NCI-H2081 (cell line): ENCODE measurements at places on chromosomes 11 and 22.

DNA sequence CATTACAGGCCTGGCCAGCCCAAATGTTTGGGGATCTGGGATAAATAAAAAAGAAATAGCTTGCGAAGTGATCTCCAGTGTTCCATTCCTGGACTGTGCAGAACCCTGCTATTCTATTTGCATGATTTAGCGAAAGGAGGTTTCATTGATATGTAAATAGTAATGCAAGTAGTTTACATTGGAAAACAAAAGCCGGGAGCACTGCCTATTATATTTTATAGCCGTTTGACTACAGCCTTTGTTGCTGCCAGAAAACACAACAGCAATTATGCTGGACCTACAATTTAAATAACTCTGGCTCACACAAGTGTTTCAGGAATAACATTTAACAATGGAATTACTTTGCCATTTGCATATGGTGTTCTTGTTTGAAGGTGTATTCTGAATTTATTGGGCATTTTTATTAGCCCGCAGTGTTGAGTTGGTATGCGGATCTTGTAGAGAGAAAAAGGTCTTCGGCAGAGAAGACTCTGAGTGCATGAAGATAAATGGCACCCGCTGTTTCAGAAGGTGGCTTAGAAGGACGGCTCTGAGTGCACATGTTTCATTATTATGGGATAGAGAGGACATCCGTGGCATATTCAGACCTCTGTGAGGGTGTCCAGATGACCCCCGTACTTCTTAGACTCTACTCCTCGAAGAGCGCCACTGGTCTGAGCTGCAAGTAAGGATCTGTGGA, 315.0 kb downstream of the BRD1 start:
- DNase-seq: peak; percentile 53

DNA sequence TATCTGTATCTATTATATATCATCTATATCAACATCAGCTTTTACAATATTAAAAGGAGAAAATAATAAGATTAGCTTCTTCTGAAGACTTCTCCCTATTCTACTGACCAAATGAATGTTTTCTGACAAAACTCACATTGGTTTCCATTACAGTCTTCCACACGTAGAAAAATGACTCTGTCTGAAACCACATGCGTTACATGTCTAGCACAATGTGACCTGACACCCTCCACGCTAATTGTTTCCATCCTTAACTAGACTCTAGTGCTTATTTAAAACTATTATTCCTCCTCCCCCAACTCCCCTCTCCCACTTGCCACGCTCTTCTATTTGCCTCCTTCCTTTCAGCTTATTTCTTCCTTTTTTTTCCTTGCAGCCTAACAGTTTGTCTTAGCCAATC, 172.1 kb downstream of the ADAMTS15 start:
- DNase-seq: no peak

DNA sequence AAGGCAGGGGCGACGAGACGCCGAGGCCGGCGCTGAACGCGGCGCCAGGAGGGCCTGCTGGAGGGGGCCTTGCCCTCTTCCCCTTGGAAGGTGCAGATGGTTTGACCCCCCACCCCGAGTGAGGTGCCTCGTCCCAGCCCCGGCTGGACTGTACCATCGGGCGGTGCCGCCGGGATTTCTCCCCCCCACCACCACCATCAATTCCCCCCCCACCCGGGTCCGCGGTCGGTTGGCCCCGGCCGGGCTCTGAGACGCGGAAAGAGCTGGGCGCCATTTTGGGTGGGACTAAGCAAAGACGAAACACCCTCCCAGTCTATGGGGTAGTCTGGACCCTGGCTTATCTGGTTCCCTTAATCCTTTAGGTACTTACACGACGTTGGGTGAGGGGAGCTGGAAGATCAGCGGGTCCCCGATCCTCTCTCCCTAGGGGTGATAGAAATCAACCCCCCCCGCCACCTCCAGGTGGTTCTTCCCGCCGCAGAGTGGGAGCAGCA, at the start of gene PRDM10:
TSS of gene PRDM10 (minus strand) at position 484 of the 494 bp plus-strand sequence. CDS start 41,871 bp downstream, outside the sequence.
- DNase-seq: peak; percentile 95

DNA sequence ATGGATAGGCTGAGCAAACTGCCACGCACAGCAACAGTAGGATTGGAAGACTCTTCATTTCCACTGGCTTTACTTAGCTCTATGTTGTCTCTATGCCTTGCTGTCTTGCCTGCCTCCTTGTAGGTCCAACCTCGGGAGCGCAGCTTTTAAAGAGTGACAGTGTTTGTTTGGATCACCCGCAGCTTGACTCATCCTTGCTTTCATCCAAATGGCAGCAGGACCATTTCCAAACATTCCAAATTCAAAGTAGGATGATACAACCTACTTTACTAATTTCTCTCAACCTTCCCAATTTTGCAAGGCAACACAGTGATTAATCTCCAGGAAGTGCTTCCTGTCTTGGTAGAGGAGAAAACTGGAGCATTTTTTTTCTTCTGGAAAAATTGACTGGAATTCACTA, at the start of gene MMP3:
TSS of gene MMP3 (minus strand) at position 121 of the 400 bp plus-strand sequence. CDS start at position 58, 63 bp downstream.
- DNase-seq: no peak

DNA sequence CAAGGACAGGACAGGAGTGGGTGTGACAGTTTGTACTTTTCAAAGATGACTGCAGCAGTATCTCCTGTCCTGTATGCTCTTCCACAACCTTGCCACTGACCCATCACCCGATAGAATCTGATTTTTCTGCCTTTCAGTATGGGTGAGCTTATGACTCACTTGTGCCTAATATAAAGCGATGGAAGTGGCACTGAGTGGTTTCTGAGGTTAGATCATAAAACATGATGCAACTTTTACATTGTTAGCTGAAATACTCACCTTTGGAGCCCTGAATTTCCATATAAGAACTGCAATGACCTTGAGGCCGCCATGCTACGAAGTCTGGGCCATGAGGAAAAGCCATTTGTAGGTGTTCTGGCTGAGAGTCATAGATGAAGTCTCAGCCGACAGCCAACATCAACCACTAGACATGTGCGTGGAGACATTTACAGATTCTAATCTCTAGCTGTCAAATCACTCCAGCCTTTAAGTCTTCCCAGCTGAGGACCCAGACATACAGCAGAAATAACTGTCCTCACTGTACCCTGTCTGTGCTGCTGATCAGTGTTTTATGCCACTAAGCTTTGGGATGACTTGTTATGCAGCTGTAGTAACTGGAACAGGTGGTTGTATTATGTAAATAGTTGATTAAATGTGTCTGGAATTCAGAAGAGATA, 105.9 kb upstream of the ARHGAP20 start:
- DNase-seq: no peak

DNA sequence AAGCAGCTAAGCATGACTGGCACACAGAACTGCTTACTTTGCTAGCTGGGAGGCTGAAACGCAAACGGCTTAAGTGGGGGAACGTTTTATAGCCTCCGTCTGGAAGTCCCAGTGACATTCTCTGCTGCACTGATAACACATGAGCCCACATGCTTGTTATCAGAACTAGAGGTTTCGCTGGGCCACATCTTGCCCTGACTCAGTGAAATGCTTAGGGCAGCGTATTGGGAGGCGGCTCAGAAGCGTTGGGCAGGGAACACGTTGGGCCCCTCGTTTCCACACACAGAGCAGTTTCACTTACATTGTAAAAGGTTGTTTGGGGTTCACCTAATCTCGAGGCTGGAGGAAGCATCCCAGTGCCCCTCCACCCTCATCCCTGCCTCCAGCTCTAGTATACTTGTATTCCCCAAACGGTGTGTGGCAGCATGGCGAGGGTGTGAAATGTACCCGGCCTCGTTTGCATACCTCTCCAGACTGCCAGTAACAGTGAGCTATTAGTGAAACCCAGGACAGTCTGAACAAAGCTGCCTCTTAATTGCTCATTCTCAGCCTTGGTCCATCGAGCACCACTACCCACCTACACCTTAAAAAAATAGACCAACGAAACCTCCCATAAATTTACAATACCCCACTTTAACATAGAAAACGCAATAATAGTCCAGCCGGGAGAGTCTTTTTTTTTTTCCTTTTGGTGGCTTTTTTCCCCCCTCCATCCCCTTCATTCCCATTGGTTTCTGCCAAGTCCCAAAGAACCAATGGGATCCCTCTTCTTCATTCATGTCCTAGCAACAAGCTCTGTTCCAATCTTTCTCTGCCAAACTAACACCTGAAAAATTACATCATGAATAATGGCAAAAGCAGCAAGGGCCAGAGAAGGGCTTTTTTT, 218.8 kb upstream of the SORL1-AS1 start:
- peak; percentile 92 for DNase-seq

GRCh38 chr22:20563466-20563906, 56.1 kb downstream of the MED15 start:
- no peak for DNase-seq

DNA sequence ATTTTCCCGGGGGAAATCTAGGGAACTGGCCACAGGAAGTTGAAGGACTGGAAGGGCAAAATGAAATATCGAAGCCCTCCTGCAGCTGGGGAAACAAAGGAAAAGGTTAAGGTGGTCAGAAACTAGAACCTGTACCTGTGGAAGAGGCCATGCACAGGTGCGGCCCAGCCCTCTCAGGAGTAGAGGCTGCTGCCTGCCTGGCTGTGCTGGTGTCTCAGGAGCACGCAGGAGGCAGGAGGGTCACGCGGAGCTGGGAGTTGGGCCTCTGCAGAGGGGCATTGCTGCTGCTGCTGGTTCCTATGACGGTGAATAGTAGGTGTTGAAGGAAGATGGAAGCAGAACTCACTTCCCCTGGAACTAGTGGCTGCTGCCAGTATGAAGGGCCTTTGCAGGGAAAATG, 425.7 kb downstream of the NTM start:
- DNase-seq: no peak

- no peak for DNase-seq
These were observed 15.1 kb upstream of the MRGPRX2 start for GRCh38 chr11:19075636-19076035.

DNA sequence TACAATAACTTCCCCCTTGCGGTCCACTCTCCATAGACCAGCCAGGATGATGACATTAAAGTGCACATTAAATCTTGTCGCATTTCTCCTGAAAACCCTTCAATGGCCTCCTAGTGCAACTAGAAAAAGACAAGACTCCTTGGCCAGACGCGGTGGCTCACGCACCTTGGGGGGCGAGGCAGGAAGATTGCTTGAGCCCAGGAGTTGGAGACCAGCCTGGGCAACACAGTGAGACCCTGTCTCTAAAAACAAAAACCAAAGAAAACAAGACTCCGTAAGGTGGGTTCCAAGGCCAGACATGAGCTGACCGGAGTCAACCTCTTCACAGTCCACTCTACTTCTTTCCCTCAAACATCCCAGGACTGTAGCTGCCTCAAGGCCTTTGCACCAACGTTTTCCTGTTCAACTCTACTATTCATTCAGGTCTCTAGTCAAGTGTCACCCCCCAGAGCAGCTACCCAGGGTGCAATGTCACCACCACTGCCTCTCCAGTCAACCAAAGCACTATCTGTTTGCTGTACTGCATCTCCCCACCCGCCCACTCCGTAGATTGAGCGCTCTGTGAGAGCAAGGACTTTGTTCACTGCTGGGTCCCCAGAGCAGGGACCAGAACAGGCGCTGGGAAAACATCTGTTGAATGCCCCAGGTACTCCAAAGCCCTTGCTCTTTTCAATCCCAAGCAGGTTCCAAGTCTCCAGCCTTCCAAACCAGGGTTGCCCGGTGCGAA, 739 bp downstream of the ZMAT5 start:
- DNase-seq: no peak

GRCh38 chr22:48581796-48582469, 1245.7 kb downstream of the BRD1 start:
- DNase-seq: no peak

- DNase-seq: no peak
These were observed 115.7 kb downstream of the NTM start for GRCh38 chr11:131486100-131486499.

DNA sequence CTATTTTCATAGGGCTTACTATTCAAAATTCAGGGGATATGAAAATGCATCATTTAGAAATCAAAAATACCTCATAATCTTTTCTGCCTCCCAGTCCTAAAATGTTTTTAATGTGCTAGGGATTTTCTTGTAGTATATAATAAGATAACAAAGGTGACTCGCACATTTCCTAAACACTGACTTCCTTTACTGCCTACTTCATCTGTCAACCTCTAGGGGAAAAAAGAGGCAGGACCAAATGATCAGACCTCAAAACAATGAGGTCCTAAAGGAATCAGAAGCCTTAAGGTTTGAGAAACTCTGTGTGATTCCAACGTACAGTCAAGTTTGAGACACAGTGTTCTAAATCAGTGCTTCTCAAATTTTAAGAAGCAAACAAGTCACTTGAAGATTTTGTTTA, 56.1 kb upstream of the POU2AF2 start:
- DNase-seq: no peak

DNA sequence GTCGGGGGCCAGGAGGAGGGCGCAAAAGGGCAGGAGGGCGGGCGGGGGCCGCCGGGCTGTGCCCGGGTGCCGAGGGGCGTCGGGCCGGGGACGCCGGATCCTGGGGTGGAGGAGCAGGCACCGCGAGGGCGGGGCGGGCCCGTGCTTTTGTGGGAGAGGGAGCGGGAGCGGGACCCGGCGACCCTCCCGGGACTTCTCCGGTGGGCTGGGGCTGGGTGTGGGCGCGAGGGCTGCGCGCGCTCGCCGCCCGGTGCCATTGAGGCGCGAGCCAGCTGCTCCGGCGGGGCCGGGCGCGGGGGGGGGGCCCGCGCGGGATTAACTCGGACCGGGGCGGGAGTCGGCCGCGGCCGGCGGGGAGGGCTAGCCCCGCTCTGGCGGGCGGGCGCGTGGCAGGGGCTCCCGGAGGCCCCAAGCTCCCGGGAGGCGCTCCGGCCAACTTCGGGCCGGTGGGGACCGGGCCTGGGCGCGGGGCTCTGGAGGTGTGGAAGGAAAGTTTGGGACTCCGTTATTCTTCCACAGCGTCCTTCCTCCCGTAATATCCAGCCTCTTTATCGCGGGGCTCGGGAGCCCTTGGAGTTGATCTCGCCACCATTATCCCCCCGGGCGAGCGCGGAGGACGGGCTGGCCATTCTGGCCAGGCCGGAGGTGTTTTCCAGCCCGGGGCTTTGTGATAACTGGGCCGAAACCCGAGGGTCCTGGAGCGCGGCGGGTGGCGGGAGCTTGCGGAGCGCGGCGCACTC, 936 bp downstream of the CECR2 start:
- no peak for DNase-seq

DNA sequence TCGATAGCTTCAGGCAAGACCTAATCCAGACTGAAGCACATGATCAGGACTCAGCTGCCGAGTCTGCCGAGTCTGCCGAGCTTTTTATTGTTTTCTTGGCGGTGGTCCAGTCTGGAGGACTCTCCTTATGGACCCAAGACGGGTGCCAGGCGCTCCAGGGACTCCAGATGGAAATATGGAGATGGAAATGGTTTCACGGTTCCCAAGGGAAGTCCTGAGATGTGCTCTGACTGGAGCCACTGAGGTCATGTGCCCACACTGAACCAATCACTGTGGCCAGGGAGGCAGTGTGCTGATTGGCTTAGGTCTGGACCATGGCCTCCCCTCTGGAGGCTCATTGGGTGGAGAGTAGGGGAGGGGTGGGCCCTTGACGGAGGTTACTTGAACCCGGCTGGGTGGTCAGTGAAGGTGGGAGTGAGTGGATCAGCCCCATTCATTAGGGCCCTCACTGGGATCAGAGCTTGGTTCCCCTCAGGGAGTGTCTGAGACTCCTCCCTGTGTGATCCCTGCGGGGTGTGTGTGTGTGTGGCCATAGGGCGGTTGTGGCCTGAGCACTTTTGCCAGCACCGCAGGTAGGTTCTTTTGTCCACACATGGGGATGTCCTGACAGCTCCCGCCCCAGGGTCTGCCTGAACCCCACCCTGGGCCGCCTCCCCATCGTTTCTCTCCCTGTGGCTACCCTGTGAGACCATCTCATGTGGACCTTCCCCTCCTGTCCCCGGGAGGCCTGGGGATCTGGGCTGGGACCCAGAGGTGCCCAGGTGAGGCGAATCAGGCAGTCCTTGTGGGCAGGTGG, 14.0 kb downstream of the RPS6KA4 start:
- DNase-seq: peak; percentile 99
